Diencephalon (tissue), 1 donor: ENCODE measurements at places on chromosomes 1 and 21. TPM values are rescaled to one million over a fixed set of nuclear protein-coding genes. Genes with fewer than 3 reads are reported as not detected.

Gene KLHL12
- total RNA-seq = 49.1 TPM

Gene TAS1R1
- not detected for total RNA-seq

Gene AVPR1B
- total RNA-seq = 0.23 TPM

Gene LRRC7
- total RNA-seq = 127 TPM

Gene VTCN1
- 0.92 TPM for total RNA-seq

Gene DPM3
- total RNA-seq = 13.8 TPM

Gene TRIM67
- 29.3 TPM for total RNA-seq

Gene RIPK4
- total RNA-seq = not detected

Gene HSD3B1
- not detected for total RNA-seq

Gene KCNK1
- total RNA-seq = 7.4 TPM

Gene UBL4B
- not detected for total RNA-seq

Gene LAPTM5
- total RNA-seq = 10.1 TPM

Gene SELP
- 0.92 TPM for total RNA-seq

Gene FCRL6
- not detected for total RNA-seq

Gene RNU1-3
- under 0.01 TPM for total RNA-seq

Gene PLCH2
- total RNA-seq = 16.1 TPM

Gene TMEM234
- 14.8 TPM for total RNA-seq

Gene A3GALT2
- total RNA-seq = not detected

Gene FCRLB
- 1.4 TPM for total RNA-seq

Gene CSMD2
- 31.8 TPM for total RNA-seq

Gene LCE1B
- total RNA-seq = not detected

Gene TPTE
- total RNA-seq = not detected

Gene KIF2C
- 6.5 TPM for total RNA-seq

Gene CD5L
- total RNA-seq = 0.69 TPM

Gene HPDL
- 1.2 TPM for total RNA-seq

Gene KPRP
- not detected for total RNA-seq

Gene SCAMP3
- 29.5 TPM for total RNA-seq

Gene CFHR4
- 0.69 TPM for total RNA-seq

Gene MAP1LC3C
- 1.6 TPM for total RNA-seq

Gene KCNH1
- 12.5 TPM for total RNA-seq

Gene MGST3
- total RNA-seq = 236 TPM

Gene SYT14
- 45.2 TPM for total RNA-seq

Gene PPP2R5A
- total RNA-seq = 27.2 TPM

Gene ANGPTL7
- 0.23 TPM for total RNA-seq

Gene PTGS2
- 1.6 TPM for total RNA-seq

Gene UMODL1
- total RNA-seq = not detected

Gene OR2M5
- not detected for total RNA-seq

Gene FABP3
- total RNA-seq = 70.6 TPM

Gene HDAC1
- total RNA-seq = 27.0 TPM

Gene FCGR1A
- total RNA-seq = 14.1 TPM

Gene CXADR
- total RNA-seq = 370 TPM

Gene RHEX
- not detected for total RNA-seq

Gene CR1L
- total RNA-seq = not detected

Gene EPS8L3
- not detected for total RNA-seq

Gene TNNI3K
- total RNA-seq = 7.2 TPM

Gene KIF1B
- 280 TPM for total RNA-seq

Gene RNU1-4
- under 0.01 TPM for total RNA-seq

Gene CELSR2
- 40.8 TPM for total RNA-seq

Gene CERS2
- 56.1 TPM for total RNA-seq
